ENCODE measurements at places on chromosomes 11 and 22. TPM values are rescaled to one million over a fixed set of nuclear protein-coding genes. Genes with fewer than 3 reads are reported as not detected.

DNA sequence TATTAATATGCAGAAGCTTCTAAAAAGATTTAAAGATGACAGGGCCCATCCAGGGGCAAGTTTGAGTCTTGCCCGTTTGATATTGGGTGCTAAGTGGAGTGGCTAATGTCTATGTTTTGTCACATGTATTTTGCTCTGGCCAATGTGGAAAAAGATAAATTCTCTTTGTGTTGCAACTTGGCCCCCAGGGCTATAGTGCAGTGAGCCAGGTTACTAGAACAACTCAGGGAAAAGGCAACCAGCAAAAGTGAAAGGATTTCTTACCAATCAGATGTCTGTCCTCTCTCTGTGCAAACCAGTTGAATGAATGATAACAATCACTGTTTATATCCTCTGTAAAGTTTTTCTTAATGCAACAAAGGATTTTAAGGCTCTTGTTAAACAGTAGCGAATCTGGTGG, 4.6 kb upstream of the CLNS1A start:
- DNase-seq: no peak

DNA sequence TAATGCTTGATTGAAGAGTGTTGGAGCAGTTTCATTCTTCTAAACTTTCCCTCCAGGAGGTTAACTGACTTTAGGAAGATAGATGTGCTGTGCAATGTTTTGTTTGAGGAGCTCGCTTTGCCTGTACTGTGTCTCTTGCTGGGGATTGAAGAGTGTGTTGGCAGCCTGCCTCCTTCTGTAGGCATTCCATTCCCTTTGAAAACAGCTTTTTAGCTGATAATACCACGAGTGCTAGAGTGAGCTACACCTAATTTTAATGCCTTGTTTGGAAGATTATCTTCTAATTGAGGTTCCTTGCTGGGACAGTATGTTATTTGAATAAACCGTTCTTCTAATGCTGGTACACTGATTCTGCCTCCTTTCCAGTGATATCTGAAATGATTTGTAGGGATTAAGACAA, 7.2 kb downstream of the DDX10 start:
- DNase-seq: no peak

- DNase-seq: no peak
Measured at GRCh38 chr11:108131993-108132392, 10.6 kb downstream of the ACAT1 start.

DNA sequence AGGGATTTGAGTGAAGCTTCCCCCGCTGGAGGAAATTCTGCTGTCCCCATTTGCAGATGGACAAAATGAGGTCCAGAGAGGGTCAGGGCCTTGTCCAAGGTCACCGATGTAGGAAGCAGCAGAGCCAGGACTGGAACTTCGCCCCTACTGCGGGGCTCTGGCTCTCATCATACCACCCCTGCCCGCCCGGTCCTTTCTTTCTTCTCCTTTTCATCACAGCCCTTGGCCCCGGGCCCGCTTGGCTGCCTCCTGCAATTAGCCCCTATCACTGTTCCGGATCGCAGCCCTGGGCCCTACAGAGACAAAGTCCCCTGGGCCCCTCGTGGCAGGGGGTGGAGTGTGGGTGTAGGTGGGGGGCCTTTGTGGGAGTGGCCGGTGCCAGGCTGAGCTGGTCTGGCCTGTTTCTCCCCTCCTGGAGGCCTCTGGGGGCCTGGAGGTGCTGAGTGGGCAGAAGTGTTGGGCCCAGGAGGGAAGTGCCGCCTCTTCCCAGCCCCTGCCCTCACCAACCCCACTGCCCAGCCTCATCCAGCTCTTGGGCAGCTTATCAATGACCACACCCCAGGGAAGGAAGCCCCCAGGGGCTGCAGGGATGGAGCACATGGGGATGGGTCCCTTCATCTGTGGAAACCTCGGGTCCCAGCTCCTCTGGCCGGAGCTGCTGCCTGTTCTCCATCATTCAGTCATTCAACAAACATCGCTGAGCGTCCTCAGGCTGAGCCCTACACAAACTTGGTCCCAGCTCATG, 3.4 kb downstream of the EMID1 start:
- no peak for DNase-seq

Gene SCGB1D4
- not detected for total RNA-seq

Gene IFITM1
- total RNA-seq: 2.6 TPM

Gene POU2AF1
- total RNA-seq: not detected

GRCh38 chr11:117456027-117456720, 128.5 kb downstream of the CEP164 start:
- DNase-seq: no peak

DNA sequence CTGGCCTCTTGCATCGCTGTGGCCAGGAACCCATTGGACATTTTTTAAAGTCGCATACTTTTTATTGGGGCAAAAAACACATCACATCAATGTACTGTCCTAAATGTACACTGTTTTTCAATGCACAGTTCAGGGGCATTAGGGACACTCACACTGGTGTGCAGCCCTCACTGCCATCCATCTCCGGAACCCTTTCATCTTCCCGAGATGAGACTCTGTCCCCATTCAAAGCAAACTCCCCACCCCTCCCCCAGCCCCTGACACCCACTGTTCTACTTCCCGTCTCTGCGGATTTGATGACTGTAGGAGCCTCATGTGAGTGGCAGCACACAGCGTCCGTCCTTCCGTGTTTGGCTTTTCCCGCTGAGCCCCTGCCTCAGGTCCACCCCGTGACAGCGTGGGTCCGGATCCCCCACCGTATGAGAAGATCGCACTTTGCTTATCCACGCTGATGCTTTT, 41.8 kb upstream of the TH start:
- DNase-seq: no peak

GRCh38 chr11:17719028-17719937, at the start of gene MYOD1:
TSS of gene MYOD1 (plus strand) at chr11:17719571. CDS start at chr11:17719783, 212 bp downstream.
- peak; percentile 58 for DNase-seq

- no peak for DNase-seq
Measured at GRCh38 chr11:92413757-92414513, 189.3 kb downstream of the FAT3 start.

DNA sequence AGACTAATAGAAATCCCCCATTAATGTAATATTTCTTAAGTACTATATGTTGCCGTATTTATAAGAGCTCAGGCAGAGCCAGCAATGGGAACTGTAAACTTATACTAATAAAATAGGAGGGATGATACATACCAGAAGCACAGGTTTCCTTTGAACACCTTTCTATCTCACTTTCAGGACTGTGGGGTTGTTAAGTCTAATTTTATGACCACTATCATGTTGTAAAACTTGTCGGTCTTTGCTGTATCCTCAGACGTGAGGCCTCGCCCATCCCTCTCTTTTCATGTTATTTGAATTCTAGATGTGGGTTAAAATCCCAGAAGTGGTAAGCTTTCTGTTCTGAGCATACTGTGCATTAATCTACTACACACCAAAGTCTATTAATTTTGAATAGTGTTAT, 1083.5 kb upstream of the TENM4 start:
- DNase-seq: no peak

DNA sequence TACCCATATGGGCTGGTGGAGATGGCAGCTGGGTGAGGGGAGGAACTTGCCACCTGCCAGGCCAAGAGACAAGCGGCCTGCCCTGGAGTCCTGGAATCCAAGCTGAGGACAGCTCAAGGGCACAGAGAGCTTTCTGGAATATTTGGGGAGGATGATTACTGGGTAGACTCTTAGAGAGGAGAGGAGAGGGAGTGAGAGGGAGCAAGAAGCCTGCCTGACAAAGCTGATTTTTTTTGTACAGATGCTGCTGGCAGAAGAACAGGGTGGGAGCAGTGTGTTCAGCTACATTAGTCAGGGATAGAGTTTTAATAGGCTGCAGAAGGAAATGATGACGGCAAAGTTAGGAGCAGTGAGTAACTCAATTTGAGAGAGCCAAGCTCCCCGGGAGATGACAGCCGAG, 299.3 kb downstream of the NXPE2 start:
- no peak for DNase-seq

Measured in glutamatergic neuron (in vitro differentiated cells).